Pulmonary artery endothelial cell (primary cell): ENCODE measurements at places on chromosomes 4 and X.

- DNase-seq = no peak
Measured at GRCh38 chr4:34371676-34372075, 1872.6 kb downstream of the ARAP2 start.

DNA sequence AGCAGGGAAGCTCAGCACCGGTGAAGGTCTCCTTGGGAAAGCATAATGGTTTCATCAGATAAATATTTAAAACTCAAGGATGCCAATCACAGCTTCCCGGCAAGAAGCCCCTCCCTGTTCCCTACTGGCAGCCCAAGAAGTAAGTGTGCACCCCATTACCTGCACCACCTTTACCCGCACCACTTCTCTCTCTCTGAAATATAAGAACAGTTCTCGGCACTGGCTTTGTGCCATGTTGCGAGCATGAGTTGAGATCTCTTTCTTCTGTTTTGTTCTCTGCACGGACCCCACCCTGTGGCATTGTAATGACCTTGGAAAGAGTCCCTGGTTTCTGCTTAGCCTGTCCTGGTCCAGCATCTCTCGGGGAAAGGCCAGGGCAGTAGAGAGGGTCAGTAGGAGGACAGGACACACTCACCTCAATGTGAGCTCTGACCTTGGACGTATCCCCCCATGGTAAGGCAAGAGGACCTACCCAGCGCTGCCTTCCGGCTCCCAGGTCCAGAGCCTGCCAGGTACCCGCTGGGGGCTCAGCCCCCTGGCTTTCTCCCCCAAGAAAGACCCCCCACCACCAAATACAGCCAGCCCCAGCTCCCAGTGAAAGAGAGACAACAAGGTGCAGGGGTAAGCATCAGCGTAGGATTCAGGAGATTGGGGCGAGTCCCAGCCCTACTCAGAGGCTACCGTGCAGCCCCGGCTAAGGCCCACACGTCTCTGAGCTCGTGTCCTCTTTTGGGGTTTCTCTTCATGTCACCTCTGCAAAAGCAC lies 80.7 kb downstream of the PSAPL1 start:
- DNase-seq = no peak

- no peak for DNase-seq
Measured at GRCh38 chrX:9518051-9518450, 53.2 kb downstream of the TBL1X start.

DNA sequence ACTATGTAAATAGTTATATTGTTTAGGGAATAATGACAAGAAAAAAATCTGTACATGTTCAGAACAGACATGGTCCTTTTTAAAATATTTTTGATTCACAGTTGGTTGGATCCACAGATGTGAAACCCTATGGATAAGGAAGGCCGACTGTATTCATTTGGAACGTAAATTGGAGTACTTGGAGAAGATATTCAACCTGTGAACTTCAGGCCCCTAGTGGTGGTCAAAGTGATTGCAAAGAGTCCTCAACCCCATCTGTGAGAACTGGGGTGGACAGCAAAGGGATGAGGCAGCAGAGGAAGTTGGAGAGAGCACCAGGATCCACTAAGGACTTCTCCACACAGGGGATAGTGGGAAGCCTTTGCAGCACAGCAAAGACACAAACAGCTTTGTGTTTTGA lies 6.2 kb upstream of the CXCL13 start:
- no peak for DNase-seq

GRCh38 chrX:78945186-78945912 lies at the start of gene P2RY10:
Gene P2RY10, plus strand, starts transcription at chrX:78945391. Its CDS starts 15,130 bp downstream, at chrX:78960521.
- no peak for DNase-seq

DNA sequence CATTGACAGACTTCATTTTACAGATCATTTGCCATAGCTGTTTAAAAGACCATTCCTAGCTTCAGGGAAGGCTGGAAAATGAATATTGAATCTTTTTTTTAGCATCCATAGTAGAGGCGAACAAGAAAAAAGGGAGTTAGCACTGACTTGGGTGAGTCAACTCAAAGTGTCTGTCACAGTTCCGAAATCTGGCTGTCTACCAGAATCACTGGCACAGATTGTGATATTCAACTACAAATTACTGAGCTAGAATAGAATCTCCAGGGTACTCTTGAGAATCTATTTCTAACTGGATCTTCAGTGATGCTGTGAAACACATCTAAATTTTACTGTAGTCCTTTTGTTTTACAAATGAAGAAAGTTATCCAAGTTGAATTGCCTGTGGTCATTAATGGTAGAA lies 31.5 kb downstream of the SEC24B start:
- DNase-seq = no peak

DNA sequence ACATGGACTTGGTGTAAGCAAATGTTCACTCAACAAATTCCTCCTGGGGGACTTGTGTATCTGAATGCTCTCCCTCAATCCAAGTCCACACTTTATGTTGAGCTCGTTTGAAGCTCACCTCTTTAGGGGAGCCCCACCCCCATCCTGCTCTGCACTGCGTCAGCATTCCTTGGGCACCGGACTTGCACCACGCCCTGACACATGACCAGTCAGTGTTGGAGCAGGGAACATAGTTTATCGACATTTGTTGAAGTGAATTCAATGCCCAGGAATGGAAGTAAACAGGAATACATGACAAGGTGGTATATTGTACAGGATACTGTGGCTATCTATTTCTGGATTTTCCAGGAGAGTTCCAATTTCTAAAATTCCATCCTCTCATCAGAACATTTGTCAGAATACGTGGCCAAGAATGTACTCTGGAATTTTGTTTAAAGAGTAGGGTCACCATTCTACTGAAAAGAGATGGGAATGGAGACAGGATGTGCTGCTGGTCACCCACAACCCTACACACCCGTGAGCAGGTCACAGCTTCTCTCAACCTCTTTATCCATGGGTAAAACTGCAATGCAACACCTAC lies 60.0 kb upstream of the LNX1 start:
- no peak for DNase-seq

- DNase-seq = no peak
Measured at GRCh38 chr4:186789651-186790050, 66.0 kb upstream of the FAT1 start.

- DNase-seq = no peak
Measured at GRCh38 chr4:89164400-89164799, 53.1 kb downstream of the TIGD2 start.

DNA sequence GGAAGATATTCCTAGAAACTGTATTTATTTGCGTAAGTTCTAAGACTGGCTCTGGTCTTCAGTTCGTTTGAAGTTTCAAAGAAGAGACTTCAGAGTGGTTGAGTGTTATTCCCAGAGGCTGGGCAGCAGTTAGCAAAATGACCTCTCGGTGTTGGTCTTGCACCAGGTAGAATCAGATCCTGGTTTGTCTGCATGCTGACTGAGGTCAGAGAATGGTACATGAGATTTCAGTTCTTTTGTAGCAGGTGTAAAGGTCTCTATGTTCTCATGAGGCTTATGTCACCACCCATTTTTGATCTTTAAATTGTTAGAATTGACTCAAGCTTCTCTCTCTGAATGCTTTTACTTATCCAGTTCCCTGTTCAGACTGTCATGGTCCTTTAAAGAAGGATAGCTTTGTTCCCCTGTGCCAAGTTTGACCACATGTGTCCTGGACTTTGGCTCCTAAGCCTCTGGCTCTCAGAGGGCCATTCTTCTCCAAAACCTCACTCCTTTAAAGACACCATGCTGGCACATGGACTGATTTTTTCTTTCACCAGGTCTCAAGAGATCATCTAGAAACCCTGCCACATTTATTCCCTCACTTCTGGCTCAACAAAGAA lies 355.8 kb upstream of the BOD1L1 start:
- no peak for DNase-seq

DNA sequence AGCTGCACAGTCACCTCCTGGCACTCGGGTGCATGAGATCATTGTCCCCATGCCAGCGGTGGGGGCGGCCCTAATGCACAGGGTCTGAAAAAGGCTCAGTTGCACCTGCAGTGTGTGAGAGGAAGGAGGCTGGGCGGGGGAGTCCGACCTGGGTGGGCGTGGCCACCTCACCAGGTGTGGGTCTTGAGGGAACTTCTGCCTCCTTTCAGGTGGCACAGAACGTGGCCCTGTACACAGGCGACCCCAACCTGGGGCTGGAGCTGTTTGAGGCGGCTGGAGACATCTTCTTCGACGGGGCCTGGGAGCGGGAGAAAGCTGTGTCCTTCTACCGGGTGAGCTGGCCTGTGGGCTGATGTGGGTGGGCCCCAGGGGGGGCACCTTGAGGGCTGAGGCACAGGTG lies 34.3 kb upstream of the HTRA3 start:
- no peak for DNase-seq

DNA sequence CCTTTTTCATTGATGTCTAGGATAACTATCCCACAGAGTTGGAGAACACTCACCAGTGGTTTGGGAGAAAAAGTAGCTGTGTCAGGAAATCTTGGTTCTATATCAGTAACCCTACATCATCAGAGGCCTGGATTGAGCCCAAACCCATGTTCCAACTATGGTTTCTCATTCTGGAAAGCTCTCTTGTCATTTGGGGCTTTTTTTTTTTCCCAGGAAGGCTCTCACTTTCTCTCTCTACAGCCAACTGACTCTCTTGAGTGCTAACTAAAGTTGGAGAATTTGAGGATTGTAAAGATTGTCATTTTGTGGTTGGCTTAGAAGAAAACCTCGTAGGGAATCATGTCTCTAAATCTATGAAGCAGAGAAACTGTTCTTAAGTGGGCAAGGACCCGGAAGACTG lies 228.2 kb upstream of the DIPK2B start:
- no peak for DNase-seq

GRCh38 chr4:121785479-121785878 lies 15.6 kb upstream of the EXOSC9 start:
- DNase-seq = no peak

GRCh38 chr4:183099537-183100297 lies 660 bp downstream of the WWC2 start:
- no peak for DNase-seq

- DNase-seq = no peak
Measured at GRCh38 chr4:103692615-103693014, 27.2 kb downstream of the TACR3 start.

DNA sequence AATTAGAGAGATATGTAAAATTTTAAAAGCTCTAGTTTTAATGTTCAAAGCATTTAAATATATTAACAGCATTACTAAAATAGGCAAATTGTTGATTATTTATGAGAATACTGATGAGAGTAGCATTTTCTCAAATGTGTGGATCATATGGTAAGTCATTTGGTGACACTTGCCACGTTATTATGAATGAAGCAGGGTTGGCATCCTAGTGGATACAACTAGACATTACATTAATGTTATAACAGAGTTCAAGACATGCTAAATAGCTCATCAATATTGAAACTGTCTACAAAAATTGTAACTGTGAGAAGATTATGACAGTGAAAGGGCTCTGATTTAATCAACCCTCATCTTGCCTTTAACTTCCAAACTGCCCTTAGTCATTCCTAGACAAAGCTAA lies 171.1 kb downstream of the PDGFC start:
- DNase-seq = no peak

GRCh38 chrX:143363419-143363818 lies 153.9 kb downstream of the SPANXN3 start:
- DNase-seq = no peak

- DNase-seq = no peak
Measured at GRCh38 chr4:40403081-40403480, 67.9 kb downstream of the CHRNA9 start.

GRCh38 chr4:185847352-185848097 lies 35.5 kb upstream of the SORBS2 start:
- DNase-seq = no peak

DNA sequence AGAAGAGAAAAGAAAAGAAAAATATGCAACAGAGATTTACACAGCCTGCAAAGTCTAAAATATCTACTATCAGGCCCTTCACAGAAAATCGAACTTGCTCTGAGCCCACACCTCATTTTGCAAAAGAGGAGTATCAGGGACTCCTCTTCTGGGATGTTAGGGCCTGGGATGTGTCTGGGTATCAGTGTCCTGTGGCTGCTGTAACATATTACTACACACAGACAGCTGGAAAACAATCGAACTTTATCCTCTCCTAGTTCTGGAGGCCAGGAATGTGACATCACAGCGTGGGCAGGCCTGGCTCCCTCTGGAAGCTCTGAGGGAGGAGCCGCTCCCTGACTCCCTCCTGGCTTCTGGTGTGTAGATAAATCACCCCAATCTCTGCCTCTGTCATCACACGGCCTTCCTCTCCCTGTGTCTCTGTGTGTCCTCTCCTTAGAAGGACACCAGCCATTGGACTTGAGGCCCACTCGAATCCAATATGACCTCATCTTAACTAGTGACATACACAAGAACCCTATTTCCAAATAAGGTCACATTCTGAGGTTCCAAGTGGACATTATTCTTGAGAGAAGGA lies 52.9 kb downstream of the PPP2R2C start:
- no peak for DNase-seq
